Aorta (tissue), 5 donors: ENCODE measurements at places on chromosomes 5 and 9.

DNA sequence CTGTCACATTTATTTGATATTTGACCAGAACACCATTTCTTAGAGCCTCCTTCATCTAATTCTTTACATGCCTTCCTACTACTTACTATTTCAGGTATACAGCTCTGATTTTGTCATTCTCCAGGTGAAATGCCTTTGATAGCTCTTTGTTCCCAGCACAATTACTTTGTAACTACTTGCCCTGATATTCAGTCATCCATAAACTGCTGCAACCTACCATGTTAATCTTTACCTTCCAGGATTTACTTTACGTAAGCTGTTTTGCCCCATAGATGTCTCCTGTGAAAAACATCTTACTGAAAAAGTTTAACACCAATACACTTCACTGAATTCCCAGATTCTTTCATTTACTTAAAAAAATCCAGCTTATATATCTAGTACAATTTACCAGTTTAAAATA lies 443.8 kb upstream of the CYLC2 start:
- DNase-seq = no peak

DNA sequence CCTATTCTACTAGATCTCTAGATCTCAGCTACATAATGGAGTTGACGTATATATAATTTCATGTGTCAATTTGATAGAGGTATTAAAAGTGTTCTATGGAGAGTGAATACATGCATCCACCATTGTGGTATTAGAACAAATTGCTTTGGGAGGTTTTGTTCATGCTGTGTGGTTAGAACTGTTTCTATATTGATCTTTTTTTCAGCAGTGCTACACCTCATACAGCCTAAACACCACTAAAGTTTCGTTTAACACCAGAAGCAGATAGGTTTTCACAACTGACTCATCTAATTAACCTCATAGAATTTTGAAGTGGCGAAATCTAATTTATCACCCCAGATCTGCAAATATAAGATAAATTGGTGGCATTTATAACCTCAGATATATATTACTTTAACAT lies 269.4 kb upstream of the SEMA6A start:
- no peak for DNase-seq

- no peak for DNase-seq
Observed at GRCh38 chr9:71984831-71985281, 73.4 kb downstream of the C9orf85 start.

DNA sequence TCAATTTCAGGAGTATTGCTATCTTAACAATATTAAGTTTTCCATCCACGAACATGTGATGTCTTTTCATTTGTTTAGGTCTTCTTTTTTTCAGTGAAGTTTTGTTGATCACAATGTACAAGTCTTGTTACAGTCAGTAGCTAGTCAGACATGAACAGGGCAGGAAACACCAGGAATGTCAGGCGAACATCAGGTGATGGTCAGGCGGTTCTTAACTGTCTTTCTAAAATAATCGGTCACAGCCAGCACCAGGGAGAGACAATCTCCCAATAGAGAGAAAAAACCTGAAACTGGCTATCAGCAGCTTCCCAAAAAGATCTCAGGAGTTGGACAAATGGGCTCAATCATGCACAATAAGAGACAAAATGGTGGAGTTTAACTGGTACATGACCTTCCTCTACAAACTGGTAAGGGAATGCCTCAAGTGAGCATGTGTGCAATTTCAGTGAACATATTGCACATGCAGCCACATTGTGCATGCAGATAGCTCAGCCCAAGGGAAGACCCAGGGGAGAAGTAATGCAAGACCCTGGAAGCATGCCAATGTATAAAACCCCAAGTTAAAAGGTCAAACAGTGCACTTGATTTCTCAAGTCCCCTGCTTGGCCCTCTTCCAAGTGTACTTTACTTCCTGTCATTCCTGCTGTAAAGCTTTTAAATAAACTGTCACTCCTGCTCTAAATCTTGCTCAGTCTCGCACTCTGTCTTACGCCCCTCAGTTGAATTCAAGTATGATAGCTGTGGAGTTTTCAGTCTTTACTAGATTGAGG lies 176.1 kb upstream of the RASEF start:
- no peak for DNase-seq

- DNase-seq = no peak
Observed at GRCh38 chr5:113508756-113509155, 4.7 kb upstream of the YTHDC2 start.

DNA sequence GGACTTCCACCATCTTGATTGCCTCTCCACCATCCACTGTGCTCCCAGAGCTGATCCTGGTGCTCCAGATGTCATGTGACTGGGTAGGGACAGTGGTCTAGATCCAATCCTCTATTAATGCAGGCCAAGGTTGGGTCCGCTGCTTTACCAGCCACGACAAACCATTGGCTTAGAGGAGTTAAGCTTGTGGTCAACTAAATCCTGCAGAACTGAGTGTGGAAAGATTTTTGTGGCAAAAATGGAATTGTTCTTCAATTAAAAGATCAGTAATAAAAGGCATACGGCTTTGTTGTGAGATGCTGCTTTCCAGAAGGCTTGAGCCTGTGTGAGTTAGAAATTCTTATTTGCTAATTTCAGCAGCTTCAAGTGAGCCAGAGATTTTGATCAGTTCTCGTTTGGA lies 30.7 kb downstream of the SLC1A3 start:
- DNase-seq = no peak

DNA sequence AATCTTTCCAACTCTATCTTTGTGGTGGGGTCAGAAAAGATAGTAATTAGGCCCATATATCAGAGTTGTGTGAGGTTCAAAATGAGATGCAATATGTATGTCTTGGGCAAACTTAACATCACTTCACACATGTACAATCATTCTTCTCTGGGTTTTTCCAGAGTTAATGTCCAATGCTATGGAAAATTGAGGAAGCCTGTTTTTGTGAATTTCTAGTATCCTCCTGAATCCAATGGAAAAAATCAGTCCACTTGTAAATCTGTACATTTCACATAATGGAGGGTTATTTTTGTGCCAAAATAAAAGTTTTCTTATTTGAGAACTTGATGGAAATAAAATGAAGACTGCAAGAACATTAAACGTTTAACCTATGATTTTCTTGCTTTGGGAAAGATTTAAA lies 155.6 kb upstream of the SEMA6A start:
- no peak for DNase-seq
